ENCODE measurements at places on chromosomes 16 and 17. TPM values are rescaled to one million over a fixed set of nuclear protein-coding genes. Genes with fewer than 3 reads are reported as not detected.

Gene SLFN14
- not detected for total RNA-seq

Gene FOXN1
- total RNA-seq, result 0.34 TPM

Gene DPEP3
- total RNA-seq, result 0.40 TPM

Gene CAMKK1
- total RNA-seq, result 7.8 TPM

Gene PTX4
- total RNA-seq, result not detected

Gene NEUROD2
- not detected for total RNA-seq

Gene CDK5R1
- total RNA-seq, result 0.78 TPM

Gene TMEM238L
- total RNA-seq, result not detected

- DNase-seq, result peak; percentile 12
- H3K4me1 ChIP-seq, result no peaks in the 10 kb centered on the region
- H3K27me3 ChIP-seq, result peaks cover 9% of the 10 kb centered on the region
Measured at GRCh38 chr17:34639706-34640425, 60.5 kb downstream of the TMEM132E start.

- H3K27ac ChIP-seq, result no peak overlapping the region
- no peak for DNase-seq
- no peaks in the 10 kb centered on the region for H3K36me3 ChIP-seq
- H3K4me3 ChIP-seq, result no peak overlapping the region
- no peaks in the 10 kb centered on the region for H3K4me1 ChIP-seq
Measured at GRCh38 chr16:61194573-61194972, 841.7 kb downstream of the CDH8 start.

DNA sequence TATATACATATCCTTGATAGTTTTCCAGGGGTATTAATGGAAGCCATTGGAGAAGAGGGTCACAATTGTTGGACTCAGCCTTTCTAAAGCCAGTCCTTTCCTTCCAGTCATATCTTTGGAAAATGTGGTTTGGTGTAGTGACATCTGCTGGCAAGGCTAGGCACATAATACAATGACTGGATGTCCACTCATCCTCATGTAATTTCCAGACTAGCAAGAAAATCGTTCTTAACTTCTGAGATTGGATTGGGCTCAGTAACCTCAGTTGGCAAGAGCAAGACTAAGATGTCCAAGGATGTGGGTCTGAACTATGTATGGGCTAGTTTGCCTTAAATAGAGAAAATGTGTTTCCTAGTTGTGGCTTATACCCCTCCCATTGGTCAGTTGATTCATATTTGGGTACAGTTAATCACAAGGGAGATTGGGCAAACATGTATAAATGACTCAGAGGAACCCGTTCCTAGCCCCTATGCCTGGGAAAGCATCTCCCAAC is 8.7 kb upstream of the KAT7 start:
- no peaks in the 10 kb centered on the region for H3K36me3 ChIP-seq
- H3K4me1 ChIP-seq, result peaks cover 30% of the 10 kb centered on the region
- peak; percentile 53 for DNase-seq
- H3K4me3 ChIP-seq, result no peak overlapping the region
- H3K27me3 ChIP-seq, result no peaks in the 10 kb centered on the region

- H3K36me3 ChIP-seq, result no peaks in the 10 kb centered on the region
- peaks cover 56% of the 10 kb centered on the region for H3K4me1 ChIP-seq
- peak overlapping the region; percentile 92 for H3K27ac ChIP-seq
- DNase-seq, result peak; percentile 87
- H3K4me3 ChIP-seq, result no peak overlapping the region
Measured at GRCh38 chr16:84138824-84139627, 6.0 kb downstream of the HSDL1 start.

DNA sequence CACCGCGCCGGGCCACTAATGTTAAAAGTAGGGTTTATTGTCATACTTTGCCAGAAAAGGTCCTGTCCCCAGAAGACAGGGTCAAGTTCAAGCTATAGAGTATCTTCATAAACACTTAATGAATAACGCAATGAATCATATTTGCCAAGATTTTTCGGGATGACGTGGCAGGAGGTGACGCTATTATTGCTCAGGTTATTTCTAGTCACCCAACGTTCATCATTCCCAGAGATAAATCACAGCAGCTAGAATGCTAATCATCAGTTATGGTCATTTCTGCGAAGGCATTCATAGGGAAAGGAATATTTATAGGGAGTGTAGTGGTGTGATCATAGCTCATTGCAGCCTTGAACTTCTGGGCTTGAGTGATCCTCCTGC is 2.0 kb downstream of the TMC5 start:
- no peak for DNase-seq
- H3K27me3 ChIP-seq, result no peaks in the 10 kb centered on the region
- no peak overlapping the region for H3K27ac ChIP-seq
- H3K4me1 ChIP-seq, result peaks cover 8% of the 10 kb centered on the region

- H3K27ac ChIP-seq, result no peak overlapping the region
- no peak overlapping the region for H3K4me3 ChIP-seq
- H3K4me1 ChIP-seq, result no peaks in the 10 kb centered on the region
- H3K27me3 ChIP-seq, result no peaks in the 10 kb centered on the region
- DNase-seq, result no peak
Measured at GRCh38 chr17:29383686-29384085, 6.5 kb upstream of the TAOK1 start.

DNA sequence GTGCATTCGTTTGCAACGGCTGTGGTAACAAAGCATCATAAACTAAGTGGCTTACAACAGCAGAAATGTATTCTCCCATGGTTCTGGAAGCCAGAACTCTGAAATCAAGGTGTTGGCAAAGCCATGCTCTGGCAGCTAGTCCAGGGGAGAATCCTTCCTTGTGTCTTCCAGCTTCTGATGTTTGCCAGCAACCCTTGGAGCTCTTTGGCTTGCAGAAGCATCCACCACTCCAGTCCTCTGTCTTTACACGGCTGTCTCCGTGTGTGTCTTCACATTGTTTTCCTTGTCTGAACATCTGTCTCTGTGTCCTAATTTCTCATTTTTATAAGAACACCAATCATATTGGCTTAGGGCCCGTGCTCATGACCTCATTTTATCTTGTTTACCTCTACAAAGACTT is 265.3 kb upstream of the HSBP1 start:
- H3K4me1 ChIP-seq, result no peaks in the 10 kb centered on the region
- no peak for DNase-seq
- no peaks in the 10 kb centered on the region for H3K27me3 ChIP-seq
- no peak overlapping the region for H3K4me3 ChIP-seq
- no peaks in the 10 kb centered on the region for H3K36me3 ChIP-seq

- H3K4me3 ChIP-seq, result no peak overlapping the region
- no peak for DNase-seq
- no peak overlapping the region for H3K27ac ChIP-seq
- H3K36me3 ChIP-seq, result no peaks in the 10 kb centered on the region
- H3K27me3 ChIP-seq, result no peaks in the 10 kb centered on the region
Measured at GRCh38 chr16:74738816-74739215, 35.8 kb downstream of the FA2H start.

- H3K4me1 ChIP-seq, result peaks cover 56% of the 10 kb centered on the region
- no peak within 1 kb of the TSS for H3K4me3 ChIP-seq
- DNase-seq, result peak; percentile 92
- H3K27ac ChIP-seq, result peak within 1 kb of the TSS; percentile 95
Measured at GRCh38 chr17:352421-353212, at the start of gene RPH3AL. Gene RPH3AL (minus strand): TSS chr17:352807. CDS start chr17:327543, 25,264 bp downstream.

GRCh38 chr17:74130276-74130675 is 73.2 kb upstream of the RPL38 start:
- H3K36me3 ChIP-seq, result no peaks in the 10 kb centered on the region
- no peak overlapping the region for H3K27ac ChIP-seq
- no peak overlapping the region for H3K4me3 ChIP-seq

DNA sequence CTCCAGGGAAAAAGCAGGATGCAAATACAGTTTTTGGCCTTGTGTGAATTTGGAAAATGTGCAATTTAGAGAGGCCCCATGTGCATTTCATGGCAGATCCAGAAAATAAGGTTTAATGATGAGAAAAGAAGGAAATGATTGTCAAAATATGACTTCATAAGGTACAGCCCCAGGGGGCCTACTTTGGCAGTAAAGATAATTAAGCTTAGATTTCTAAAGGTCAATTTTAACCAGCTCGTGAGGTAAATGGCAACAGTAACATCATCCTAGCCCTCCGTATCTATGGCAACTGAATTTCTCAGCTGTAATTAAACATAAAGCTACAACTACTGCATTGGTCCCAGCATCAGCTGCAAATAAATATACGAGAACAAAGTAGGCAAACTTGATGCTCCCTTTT is 30.0 kb upstream of the PRSS54 start:
- H3K36me3 ChIP-seq, result no peaks in the 10 kb centered on the region
- no peak overlapping the region for H3K4me3 ChIP-seq
- no peak overlapping the region for H3K27ac ChIP-seq
- no peaks in the 10 kb centered on the region for H3K4me1 ChIP-seq
- DNase-seq, result no peak

GRCh38 chr17:38685491-38685890 is 10.7 kb upstream of the EPOP start:
- H3K36me3 ChIP-seq, result no peaks in the 10 kb centered on the region
- DNase-seq, result no peak
- no peak overlapping the region for H3K4me3 ChIP-seq
- H3K4me1 ChIP-seq, result no peaks in the 10 kb centered on the region

- no peak for DNase-seq
- peaks cover 19% of the 10 kb centered on the region for H3K36me3 ChIP-seq
- H3K4me1 ChIP-seq, result peaks cover 65% of the 10 kb centered on the region
Measured at GRCh38 chr16:69328854-69329316, 1.5 kb downstream of the PDF start.

DNA sequence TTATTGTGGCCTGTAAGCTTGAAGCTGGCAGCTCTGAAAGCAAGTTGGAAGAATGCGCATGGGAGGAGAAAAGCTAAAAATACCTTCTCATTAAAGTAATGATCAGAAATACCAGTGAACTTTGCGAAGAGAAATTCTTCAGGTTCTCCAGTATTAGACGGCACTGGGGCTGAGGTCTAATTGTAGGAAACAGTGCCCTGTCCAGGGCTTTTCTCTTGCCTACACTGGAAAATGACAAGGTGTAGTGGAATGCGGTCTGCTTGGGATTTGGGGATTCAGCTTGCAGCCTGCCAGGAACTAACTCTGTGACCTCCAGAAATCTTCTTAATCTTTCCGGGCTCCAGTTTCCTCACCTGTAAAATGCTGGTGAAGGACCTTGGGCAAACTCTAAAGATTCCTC is 53.3 kb upstream of the KCNJ16 start:
- no peaks in the 10 kb centered on the region for H3K27me3 ChIP-seq
- H3K27ac ChIP-seq, result no peak overlapping the region
- DNase-seq, result no peak
- H3K36me3 ChIP-seq, result no peaks in the 10 kb centered on the region
- peaks cover 3% of the 10 kb centered on the region for H3K4me1 ChIP-seq

GRCh38 chr16:64962786-64963185 is 159.1 kb downstream of the CDH11 start:
- no peaks in the 10 kb centered on the region for H3K27me3 ChIP-seq
- H3K36me3 ChIP-seq, result no peaks in the 10 kb centered on the region
- no peaks in the 10 kb centered on the region for H3K4me1 ChIP-seq
- H3K4me3 ChIP-seq, result no peak overlapping the region

DNA sequence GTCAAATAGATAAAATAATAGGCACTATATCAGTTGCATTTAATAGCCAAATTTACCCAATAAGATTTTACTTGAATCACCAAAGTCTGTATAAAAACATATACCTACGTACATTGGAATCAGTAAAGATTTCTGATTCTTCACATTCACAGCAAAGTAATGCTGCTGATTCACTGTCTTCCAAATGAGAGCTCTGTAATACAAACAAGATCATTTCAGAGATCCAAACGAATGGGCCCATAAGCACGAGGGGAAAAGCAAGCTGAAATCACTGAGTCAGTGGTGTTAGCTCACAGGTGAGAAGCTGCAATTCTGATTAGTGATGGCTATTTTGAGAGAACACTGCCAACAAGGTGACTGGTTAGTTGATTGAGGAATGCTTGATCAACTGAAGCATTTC is 81.3 kb downstream of the SSH2 start:
- no peaks in the 10 kb centered on the region for H3K36me3 ChIP-seq
- DNase-seq, result no peak

- no peaks in the 10 kb centered on the region for H3K27me3 ChIP-seq
- no peak overlapping the region for H3K27ac ChIP-seq
- H3K4me1 ChIP-seq, result no peaks in the 10 kb centered on the region
- H3K4me3 ChIP-seq, result no peak overlapping the region
Measured at GRCh38 chr16:66167564-66168291, 198.8 kb upstream of the CDH5 start.

DNA sequence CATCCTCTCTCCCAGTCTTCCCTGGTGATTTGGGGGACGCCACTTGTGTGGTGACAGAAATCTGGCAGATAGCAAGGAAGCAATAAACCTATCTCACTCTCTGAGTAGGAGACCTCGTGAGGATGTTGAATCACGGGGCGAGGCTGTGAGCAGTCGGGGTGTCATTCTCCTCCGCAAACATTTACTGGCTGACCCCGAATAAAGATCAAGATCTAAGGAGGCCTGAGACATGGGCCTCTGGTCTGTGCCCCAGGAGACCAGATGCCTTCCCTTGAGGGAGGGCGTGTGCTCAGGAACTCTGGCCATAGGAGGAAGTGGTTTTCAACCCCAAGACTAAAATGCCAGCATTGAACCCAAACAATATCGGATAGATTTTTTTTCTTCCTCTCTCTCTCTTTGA is 53.1 kb downstream of the FOXL1 start:
- H3K36me3 ChIP-seq, result no peaks in the 10 kb centered on the region
- no peak for DNase-seq
- no peak overlapping the region for H3K4me3 ChIP-seq
- no peak overlapping the region for H3K27ac ChIP-seq

DNA sequence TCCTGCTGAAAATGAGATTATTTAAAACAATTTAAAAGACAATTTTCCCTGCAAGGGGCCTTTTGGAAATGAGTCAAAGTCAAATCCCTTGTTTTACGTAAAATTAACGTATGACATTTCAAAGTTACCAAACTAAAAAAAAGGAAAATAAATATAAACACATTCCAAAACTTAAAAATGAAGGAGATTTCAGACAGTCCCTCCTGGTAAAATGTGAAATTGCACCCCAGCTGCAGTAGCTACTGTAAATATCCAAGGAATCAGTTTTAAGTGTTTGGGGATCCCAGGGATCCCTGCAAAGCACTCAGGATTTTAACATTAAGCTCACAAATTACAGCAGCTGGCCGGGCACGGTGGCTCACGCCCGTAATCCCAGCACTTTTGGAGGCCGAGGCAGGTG is 63.3 kb downstream of the NXN start:
- DNase-seq, result no peak
- no peaks in the 10 kb centered on the region for H3K36me3 ChIP-seq
- H3K27ac ChIP-seq, result peak overlapping the region; percentile 76
- H3K4me1 ChIP-seq, result peaks cover 18% of the 10 kb centered on the region
- H3K4me3 ChIP-seq, result no peak overlapping the region
- H3K27me3 ChIP-seq, result no peaks in the 10 kb centered on the region

- no peak overlapping the region for H3K27ac ChIP-seq
- H3K36me3 ChIP-seq, result no peaks in the 10 kb centered on the region
- no peak overlapping the region for H3K4me3 ChIP-seq
- peaks cover 8% of the 10 kb centered on the region for H3K4me1 ChIP-seq
- DNase-seq, result no peak
- no peaks in the 10 kb centered on the region for H3K27me3 ChIP-seq
Measured at GRCh38 chr17:18157354-18157985, 26.2 kb upstream of the ALKBH5 start.

- no peak overlapping the region for H3K27ac ChIP-seq
- peaks cover 46% of the 10 kb centered on the region for H3K4me1 ChIP-seq
- DNase-seq, result no peak
- H3K36me3 ChIP-seq, result no peaks in the 10 kb centered on the region
Measured at GRCh38 chr16:75085556-75085955, 31.0 kb downstream of the LDHD start.
